Islet precursor cell (in vitro differentiated cells): ENCODE measurements at places on chromosomes 6 and 20.

DNA sequence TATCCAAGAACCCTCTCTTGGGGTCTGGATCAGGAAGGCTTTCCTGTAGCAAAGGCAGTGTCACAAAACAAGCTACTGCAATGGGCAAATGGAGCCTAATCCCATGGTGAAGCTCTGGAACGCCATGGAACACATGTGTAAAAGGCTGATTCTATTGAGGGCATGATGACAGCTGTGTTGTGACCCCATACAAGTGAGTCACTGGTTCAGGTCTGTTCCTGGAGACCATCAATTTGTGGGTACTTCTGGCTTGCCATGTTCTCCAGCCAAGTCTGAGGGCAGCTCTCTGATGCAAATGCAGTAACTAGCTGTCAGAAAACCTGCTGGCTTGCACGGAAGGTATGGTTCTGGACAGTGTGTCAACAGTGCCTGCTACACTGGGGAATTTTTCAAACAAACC lies 33.3 kb upstream of the ECHDC1 start:
- no peak for DNase-seq

- DNase-seq = no peak
Observed at GRCh38 chr6:129672881-129673631, 36.9 kb downstream of the ARHGAP18 start.

DNA sequence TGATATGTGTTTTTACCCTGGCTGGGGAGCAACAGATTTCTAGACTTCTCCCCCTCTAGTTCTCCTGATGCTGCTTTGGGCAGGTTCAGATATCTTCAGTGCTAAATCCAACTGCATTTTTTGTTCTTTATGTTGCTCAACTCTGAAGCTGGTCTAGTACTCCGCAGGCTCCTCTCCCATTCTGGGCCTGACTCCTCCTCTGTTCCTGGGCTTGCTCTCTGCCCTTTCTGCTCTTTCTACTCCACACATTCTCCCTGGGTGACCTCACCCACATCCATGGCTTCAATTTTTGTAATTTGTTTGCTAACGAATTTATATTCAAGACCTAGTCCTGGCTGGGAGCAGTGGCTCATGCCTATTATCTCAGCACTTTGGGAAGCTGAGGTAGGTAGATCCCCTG lies 6.4 kb downstream of the FYN start:
- DNase-seq = no peak

- no peak for DNase-seq
Observed at GRCh38 chr6:90993770-90994169, 406.9 kb upstream of the MAP3K7 start.

GRCh38 chr20:8144282-8145245 lies 12.5 kb downstream of the PLCB1 start:
- DNase-seq = no peak

GRCh38 chr6:8829796-8830195 lies 394.5 kb upstream of the SLC35B3 start:
- no peak for DNase-seq

- no peak for DNase-seq
Observed at GRCh38 chr6:30163918-30164654, 740 bp downstream of the TRIM15 start.

- no peak for DNase-seq
Observed at GRCh38 chr6:22113026-22113766, 183.6 kb downstream of the PRL start.
